NCI-H1417 (cell line): ENCODE measurements at places on chromosomes 5 and 9.
A peak's percentile ranks its signal among the peaks of the same experiment; 100 is the strongest.

- no peak for DNase-seq
Measured at GRCh38 chr9:23526806-23527205, 299.2 kb downstream of the ELAVL2 start.

- DNase-seq: no peak
Measured at GRCh38 chr9:70615464-70616138, 201.1 kb upstream of the KLF9 start.

GRCh38 chr5:82387001-82387818 lies 109.1 kb upstream of the RPS23 start:
- DNase-seq: peak; percentile 68

- DNase-seq: no peak
Measured at GRCh38 chr5:54091307-54092130, 218.9 kb downstream of the ARL15 start.

GRCh38 chr5:136619556-136619955 lies 254.2 kb upstream of the TRPC7 start:
- DNase-seq: no peak

DNA sequence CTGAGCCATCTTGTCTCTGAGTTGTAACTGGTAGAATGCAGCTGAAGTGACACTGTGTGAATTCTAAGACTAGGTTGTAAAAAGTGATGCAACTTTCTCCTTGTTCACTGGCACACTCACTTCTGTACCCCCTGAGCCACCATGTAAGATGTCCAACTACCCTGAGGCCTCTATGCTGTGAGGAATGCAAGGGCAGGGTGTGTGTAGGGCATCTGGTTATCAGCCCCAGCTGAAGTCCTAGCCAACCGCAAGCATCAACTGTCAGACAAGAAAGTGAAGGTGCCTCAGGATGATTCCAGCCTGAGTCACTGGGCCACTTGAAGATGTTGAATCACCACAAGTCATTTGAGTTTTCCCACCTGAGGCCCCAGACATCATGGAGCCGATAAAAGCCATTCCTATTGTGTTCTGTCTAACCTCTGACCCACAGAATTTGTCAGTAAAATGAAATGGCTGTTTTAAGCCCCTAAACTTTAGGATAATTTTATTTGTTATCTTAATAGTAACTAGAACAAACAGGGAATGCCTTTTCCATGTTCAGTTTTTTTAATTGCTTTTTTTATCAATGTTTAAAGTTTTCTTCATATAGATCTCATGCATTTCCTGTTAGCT lies 18.7 kb upstream of the RHOBTB3 start:
- no peak for DNase-seq

DNA sequence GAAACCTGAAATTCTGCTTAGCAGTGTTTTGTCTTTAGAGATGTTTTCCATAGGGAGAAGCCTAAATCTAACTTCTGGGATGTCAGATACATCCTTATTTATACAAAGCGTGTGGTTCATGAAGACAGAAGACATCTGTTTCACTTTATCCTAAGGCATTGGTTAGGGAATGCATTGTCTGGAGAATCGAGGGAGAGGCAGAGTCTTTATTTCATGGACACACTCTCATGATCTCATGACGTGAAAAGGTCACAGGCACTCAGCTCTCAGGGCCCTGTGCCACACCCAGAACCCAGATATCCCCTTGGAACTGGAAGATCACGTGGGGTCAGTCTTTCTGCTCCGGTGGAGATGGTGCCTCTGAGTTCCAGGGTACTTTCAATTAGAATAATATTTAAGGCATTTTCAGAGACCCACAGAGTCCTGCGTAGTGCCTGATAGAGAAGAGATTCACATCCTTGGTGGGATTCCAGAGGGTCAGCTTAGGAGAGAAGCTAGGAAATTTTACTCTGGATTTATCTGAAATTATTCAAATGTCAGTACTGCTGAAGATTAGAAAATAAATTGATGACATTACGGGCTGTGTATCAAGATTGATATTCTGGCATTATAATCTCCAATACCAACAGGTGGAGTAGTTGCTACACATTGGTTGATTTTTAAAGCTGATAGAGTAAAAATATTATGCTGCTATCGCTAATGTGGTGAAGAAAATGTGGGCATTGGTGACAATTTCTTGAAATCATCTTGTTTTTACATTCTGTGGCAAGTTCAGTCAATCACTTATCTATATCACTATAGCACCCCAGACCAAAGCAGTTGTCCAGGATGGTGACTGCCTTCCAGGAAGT lies 378.3 kb downstream of the MTRR start:
- DNase-seq: no peak

DNA sequence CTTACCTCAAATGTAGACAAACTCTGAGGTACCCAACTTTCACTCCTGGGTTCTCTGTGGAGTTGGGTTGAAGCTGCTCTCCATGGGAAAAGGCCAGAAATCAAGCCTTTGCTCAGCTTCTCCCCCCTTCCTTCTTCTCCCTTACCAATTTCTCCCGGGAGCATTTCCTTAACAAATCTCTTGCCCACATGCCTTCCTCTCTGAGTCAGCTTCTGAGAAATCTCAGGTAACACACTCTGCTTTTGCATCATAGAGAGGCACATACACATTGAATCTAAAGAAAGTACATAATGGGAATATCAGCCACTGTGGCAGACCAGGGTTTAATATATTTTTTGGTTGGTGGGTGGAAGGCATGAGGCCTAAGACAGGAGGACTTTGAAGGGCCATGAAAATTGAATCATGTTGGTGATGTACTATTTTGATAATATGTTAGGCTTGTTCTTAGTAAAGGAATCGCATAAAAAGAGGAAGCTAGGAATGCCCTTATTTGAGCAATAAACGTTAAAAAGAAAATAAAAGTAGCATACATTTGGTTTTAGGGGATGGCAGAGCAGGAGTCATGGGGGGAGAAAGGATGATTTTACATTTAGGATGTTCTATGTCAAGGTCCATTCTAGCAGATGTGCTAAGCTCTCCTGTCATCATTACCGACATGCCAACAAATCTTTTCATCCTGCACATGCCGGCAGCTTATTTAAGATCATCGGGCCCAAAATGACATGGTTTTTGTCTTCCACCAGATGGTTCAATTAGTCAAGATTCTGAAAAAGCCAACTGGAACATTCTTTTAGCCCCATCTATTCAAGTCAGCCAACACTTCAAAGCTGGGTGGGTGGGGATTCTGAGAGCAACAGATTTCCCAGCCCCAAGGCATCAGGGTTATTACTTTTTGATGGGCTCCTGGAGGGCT lies 199.5 kb upstream of the CLINT1 start:
- DNase-seq: no peak

DNA sequence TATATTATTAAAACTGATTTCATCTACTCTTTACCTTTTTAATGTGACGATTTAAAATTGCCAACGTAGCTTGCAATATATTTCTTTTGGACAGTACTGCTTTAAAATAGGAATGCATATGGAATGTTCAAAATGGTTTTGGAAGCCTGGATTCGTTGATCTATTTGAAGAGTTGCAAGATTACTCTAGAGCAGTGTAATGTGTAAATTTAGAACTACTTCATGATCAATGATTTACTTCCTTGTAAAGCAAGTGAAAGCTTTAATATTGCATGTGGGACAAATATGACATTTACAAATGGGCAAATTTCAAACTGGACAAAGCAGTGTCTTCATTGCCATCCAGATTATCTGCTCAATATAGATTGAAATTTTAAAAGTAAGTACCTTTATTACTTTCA lies 38.3 kb downstream of the PARP8 start:
- no peak for DNase-seq

DNA sequence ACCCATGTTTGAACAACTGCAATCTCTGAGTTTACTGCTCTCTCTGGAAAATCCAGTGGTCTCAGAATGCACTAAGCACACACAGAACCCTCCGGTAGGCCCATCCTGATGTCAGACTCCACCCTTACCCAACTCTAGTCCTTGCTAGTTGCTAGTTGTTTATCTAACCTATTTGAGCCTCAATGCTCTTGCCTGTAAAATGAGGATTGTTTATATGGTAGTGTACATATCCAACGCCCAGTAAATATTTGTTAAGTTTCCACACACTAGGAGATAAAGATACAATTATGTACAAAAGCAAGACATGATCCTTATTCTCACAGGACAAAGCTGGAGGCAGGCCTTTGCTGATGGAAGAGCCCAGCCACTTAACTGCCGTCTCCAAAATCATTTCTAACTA lies 192.2 kb downstream of the SPOCK1 start:
- no peak for DNase-seq

GRCh38 chr5:93305984-93306383 lies 275.0 kb downstream of the NR2F1-AS1 start:
- DNase-seq: no peak

DNA sequence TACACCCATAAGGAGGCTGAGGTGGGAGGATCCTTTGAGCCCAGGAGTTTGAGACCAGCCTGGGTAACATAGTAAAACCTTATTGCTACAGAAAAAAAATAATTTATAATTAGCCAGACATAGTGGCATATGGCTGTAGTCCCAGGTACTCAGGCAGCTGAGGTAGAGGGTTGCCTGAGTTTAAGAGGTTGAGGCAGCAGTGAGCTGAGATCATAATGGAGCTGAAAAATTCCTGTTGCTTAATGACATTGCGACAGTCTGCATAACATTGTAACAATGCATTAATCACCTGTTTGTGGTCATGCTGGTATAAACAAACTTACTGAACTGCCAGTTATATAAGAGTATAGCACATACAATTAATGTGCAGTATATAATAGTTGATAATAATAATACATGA lies 214.2 kb downstream of the TRIM32 start:
- no peak for DNase-seq

GRCh38 chr5:72356361-72356760 lies 36.2 kb downstream of the PTCD2 start:
- DNase-seq: no peak

DNA sequence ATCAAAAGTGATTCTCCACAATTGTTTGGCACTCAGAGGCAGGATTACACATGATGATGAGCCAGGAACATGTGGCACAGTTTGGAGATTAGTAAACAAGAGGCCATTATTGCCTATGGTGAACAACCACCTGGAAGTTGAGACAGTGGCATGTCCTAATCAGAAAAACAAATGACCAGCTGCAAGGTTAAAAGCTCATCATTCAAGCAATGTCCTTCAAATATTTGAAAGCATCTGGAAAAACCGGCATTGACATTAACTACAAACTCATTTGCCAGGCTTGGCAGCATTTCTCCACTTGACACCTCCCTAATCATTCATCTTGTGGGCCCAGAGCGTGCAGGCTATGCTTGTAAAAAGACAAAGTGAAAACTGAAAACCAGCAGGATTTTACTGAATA lies 80.6 kb upstream of the MEGF10 start:
- DNase-seq: peak; percentile 29

GRCh38 chr9:89350988-89351557 lies 32.8 kb downstream of the SECISBP2 start:
- DNase-seq: no peak

DNA sequence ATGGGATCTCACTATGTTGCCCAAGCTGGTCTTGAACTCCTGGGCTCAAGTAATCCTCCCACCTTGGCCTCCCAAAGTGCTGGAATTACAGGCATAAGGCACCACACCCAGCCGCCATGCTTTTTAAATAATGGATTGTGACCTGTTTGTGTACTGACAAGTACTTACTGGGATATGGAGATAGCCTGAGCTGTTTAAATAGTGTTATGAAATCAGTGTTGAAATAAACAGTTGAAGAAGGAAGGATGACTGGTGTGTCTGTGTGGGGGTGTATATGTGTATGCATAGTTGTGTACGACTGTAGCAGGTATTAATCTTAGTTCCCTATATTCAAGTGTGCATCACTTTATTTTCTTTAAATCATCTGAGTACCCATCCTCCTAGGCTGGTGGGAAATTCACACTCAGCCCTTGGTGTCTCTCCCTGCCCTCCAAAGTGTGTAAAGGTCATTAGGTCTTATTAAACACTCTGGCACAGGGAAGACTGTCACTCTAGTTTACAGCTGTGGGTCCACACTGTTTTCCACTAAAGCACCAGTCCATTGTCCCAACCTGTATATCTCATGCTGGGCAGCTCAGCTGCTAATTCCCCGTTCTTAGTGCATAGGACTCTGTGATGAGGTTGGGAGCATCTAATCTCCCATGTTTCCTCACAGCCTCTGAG lies 91.0 kb downstream of the SNX18 start:
- DNase-seq: no peak

- no peak for DNase-seq
Measured at GRCh38 chr9:73847536-73847935, 649.6 kb upstream of the RORB start.

- DNase-seq: no peak
Measured at GRCh38 chr9:90842996-90843395, 41.4 kb downstream of the SYK start.

- no peak for DNase-seq
Measured at GRCh38 chr5:35317586-35317985, 87.3 kb upstream of the PRLR start.

GRCh38 chr9:36018129-36018528 lies 18.6 kb upstream of the RECK start:
- no peak for DNase-seq

- peak; percentile 1 for DNase-seq
Measured at GRCh38 chr5:179261301-179262125, 83.7 kb downstream of the ADAMTS2 start.

GRCh38 chr9:123769719-123770118 lies 160.2 kb downstream of the DENND1A start:
- no peak for DNase-seq

DNA sequence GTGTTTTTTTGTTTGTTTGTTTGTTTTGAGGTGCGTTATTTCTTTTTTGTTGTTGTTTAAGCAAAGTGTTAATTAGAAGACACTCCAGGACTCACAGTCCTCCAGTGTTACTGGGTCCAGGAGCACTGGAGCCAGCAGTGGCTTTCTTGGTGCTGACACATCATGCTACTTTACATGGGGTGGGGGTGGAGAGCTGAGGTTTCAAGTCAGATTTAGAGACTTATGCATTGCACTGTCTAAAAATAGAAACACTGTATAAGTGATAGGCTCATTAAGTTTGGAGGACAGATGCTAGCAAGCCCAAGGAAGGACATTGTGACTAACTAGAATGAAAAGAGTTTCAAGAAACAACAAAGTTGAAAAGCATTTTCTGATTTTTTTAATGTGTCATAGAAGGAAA lies 2209.2 kb downstream of the MAT2B start:
- DNase-seq: no peak

GRCh38 chr5:127666043-127666716 lies 17.3 kb downstream of the CTXN3 start:
- no peak for DNase-seq

- no peak for DNase-seq
Measured at GRCh38 chr5:170353961-170354360, 35.2 kb downstream of the KCNMB1 start.
